Right atrium auricular region (tissue), 2 donors: ENCODE measurements at places on chromosomes 6 and 20. TPM values are rescaled to one million over a fixed set of nuclear protein-coding genes. Genes with fewer than 3 reads are reported as not detected.
A peak's percentile ranks its signal among the peaks of the same experiment; 100 is the strongest.

DNA sequence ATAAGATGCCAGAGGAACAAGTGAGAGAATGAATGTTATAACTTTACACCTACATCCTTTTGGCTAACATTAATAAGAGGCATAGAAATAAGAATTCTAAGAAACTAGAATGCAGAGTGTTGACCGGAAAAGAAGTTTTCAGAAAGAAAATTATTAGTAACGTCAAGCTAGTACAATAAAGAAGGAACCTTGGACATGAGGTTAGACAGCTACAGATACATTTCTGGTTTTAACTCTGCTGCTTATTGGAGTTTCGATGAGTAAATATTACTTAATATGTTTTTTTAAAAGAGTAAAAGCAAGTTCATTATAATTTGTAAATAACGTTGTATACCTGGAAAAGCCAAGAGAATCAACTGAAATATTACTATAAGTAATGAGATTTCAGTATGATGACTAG lies 22.7 kb downstream of the TAB2 start:
- no peak for DNase-seq

Gene TBX18
- total RNA-seq, result 8.2 TPM

Gene FERMT1
- 1.5 TPM for total RNA-seq

Gene TTLL9
- not detected for total RNA-seq

Gene KCNS1
- 0.33 TPM for total RNA-seq

Gene SUPT3H
- total RNA-seq, result 4.5 TPM

DNA sequence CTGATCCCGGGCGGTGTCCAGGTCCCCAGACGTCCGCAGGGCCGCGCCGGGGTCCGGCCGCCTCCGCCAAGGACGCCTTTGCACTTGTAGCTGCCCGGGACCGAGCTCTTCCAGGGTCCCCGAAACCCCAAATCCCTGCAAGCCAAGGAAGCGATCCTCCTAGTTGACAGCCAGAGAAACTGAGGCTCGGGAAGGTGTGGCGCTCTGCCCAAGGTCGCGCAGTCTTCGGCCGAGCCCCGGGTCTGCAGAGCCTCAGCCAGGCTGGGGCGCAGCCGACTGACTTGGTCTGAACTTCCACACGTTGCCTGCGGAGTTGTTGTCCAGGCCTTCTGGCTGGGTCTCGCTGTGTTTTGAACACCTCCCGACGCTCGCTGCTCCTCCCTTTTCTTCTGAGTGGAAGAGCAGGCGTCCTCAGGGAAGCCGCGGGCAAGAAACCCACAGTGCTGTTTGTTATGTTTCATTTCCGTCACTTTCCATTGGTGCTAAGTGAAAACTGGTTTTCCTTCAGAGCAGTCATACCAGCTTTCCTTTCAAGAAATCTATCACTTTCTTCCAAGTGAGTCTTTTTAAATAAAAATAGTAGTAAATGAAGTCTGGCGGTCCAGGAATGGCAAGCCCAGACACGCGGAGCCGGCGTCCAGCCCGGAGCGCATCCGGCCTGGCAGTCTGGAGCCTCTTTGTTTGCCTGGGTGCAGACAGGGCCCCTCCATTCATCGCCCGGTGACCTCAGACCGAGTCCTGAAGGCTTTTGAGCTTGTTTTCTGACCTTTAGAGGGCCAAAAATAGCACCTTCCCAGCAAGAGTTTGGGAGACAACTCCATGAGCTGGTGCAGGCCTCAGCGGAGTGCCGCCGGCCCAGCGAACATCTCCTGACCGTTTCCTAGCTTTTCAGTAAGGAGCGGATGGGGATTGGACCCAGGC lies 698 bp downstream of the FAM210B start:
- DNase-seq, result peak; percentile 68

GRCh38 chr6:40256831-40257230 lies 322.6 kb upstream of the MOCS1 start:
- no peak for DNase-seq
